ENCODE measurements at places on chromosomes 2 and 18.

DNA sequence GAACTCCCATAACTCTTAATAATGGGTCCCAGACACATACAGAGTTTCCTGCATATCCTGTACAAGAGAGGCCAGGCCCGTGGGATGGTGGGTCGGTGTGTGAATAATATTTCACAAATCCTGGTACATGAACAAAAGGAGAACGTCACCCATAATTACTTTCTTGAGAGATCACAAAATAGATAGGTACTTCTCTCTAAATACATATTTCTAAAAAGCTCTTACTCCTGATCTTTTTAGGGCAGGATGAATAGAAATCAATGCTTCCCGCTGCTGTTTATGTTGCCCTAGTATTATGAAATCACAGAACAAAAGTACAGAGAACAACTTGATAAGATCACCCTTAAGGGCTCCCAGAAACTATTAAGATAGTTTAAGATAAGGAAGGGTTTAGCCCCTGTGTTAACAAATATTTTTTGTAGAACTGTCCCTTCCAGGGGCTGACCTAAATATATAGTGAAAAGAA, 5.4 kb downstream of the IRS1 start:
- DNase-seq: no peak

DNA sequence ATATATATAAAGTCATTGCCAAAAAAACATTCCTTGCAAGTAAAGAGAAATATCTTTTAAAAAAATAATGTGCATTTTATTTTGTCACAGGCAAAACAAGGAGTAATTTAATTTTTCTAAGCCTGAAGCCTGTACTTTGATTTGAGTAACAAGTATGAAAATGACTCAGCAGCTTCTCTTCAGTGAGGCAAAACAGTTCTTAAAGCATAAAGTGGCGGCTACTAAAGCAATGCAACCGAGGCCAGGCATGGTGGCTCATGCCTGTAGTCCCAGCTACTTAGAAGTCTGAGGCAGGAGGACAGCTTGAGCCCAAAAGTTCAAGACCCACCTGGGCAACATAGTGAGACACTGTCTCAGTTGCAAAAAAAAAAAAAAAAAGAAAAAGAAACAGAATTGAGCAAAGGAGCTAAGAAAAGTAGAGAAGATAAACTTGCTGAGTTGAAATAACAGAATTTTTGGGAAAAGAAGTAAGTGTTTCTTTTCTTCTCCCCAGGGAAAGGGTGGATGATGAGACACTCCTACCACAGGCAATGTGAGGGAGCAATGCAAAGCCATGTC, 29.6 kb downstream of the DOK1 start:
- DNase-seq: no peak

- no peak for DNase-seq
These were observed 424.8 kb upstream of the DCC start for GRCh38 chr18:51915176-51915575.

DNA sequence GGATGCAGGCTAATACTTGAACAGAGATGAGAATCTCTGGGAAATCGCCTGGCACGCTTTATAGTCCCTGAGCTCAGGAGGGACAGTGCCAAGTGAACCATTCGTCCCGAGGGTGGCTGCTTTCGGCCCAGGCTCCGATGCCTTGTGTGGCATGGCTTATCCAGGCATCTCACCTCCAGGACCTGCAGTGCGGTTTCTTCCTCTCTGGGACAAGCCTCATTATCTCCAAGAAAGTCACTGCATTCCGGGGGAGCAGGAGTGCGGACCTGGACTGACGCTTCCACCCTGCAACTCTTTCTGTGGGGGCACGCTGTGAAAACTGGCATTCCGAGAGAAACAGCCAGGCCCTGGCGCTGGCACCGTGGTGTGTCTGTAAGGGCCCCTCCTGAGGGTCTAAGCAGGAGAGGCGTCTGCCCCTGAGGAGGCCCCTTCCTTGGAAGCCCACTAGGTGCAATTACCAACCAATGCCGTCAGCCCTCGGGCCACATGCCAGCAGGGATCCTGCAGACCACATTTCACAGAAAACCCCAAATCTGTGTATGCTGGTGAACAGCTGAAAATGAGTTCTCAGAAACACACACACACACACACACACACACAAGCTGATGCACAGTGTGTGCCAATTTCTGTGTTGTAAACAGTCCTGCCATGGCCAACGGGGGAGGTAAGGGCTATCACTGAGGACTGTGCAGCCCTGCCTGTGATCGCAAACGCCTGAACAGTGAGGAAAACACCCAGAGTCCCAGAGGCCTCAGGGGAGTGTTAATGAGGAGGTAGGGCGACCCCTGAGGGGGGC, 351.9 kb upstream of the SALL3 start:
- no peak for DNase-seq

DNA sequence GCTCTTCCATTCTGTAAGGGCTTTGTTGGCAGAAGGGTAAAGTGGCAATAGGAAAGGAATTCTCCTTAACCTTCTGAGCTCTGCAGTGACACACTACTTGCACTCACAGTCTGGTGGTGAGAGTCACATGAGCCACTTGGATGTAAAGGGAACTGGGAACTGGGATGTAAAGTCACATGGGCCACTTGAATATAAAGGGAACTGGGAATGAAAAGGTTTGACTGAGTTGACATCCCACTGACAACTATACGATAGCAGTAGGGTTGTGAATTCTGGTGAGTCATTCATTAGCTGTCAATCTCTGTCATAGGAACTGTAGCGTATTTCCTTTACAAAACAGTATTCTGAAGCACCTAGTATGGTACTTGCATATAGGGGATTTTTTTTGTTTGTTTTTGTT, 5.5 kb downstream of the RPE start:
- DNase-seq: no peak

DNA sequence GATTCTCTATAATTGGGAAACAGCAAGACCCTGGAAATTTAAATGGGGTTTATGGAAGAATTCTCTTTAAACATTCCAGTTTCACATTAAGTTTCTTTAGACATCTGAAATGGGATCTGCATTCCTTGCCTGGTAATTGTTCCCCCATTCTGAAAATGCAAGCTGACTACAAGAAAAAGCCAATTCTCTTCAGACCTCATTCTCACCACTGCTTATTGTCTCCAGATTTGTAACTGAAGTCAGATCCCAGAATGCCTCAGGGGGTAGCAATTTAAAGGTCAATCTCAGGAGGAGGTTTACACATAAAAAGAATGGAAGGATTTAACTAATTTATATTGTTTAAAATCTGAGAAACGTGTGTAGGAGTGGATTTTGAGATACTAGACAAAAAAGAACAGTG, 41.2 kb downstream of the COL3A1 start:
- DNase-seq: no peak

- DNase-seq: no peak
These were observed 53.2 kb upstream of the GPR17 start for GRCh38 chr2:127592761-127593227.

- DNase-seq: no peak
These were observed 25.1 kb downstream of the SPDYA start for GRCh38 chr2:28835781-28836180.

GRCh38 chr2:27074738-27075565, 3.5 kb upstream of the EMILIN1 start:
- DNase-seq: no peak

- no peak for DNase-seq
These were observed 109.5 kb downstream of the DYNAP start for GRCh38 chr18:54700580-54700979.

GRCh38 chr2:162126111-162126519, 25.9 kb downstream of the GCG start:
- no peak for DNase-seq

- no peak for DNase-seq
These were observed 148.2 kb downstream of the PHLPP1 start for GRCh38 chr18:62863579-62864001.

GRCh38 chr2:60480089-60480773, 73.2 kb downstream of the BCL11A start:
- no peak for DNase-seq

DNA sequence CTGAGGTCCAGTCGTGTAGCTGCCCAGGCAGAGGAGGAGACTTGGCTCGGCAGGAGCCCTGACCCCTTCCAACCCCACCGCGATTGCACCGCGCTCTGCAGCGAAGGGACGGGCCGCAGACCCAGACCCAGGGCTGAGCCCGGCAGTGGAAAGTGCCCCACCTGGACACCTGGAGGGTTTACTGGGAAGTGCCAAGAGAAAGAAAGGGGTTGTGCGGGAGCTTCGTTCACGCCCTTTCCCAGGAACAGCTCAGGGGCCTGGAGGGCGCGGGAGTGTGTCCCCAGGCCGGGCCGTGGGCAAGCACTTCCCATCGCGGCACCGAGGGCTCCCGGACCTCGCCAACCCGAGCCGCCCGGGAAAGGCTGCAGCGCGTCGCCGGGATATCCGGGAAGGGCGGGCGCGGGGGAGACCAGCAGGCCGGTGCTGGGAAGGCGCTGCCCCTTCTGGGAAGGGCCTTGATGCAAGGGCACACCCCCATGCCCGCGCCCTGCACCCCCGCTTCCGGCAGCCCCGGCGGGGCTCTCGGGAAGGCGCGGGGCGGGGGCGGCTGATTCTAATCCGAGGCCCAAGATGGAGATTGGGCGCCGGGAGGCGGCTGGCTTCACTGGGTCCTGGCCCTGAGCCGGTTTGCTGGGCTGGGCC, 36.1 kb upstream of the MRPL33 start:
- peak; percentile 20 for DNase-seq

DNA sequence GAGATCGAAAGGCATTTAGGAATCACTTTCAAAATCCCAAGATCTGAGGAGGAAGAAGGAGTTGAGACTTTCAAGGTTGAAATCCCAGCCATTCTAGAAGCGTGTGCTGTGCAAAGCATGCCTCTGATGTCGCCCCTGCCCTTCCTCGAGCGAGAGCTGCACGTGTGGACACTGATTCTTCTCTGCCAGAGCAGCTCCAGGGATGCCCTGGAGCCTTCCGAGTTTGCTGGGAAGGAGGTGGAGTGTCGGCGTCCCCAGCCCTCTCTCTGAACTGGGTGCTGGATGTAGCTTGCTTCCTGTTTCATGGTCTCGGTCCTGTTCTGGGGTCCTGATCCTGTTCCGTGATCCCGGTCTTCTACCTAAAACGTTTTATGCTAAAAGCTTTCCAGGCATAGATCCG, 76.1 kb downstream of the TWIST2 start:
- DNase-seq: no peak

GRCh38 chr2:112542123-112542983, at the start of gene POLR1B:
Gene POLR1B, plus strand, starts transcription at chr2:112542465. Its CDS starts 30 bp downstream, at chr2:112542495.
- DNase-seq: peak; percentile 57
